ENCODE measurements at places on chromosomes 3 and 15.
A peak's percentile ranks its signal among the peaks of the same experiment; 100 is the strongest.

- DNase-seq = peak; percentile 59
These were observed 170.9 kb upstream of the THBS1 start for GRCh38 chr15:39409876-39410530.

- DNase-seq = no peak
These were observed 13.3 kb downstream of the COL7A1 start for GRCh38 chr3:48581621-48582481.

DNA sequence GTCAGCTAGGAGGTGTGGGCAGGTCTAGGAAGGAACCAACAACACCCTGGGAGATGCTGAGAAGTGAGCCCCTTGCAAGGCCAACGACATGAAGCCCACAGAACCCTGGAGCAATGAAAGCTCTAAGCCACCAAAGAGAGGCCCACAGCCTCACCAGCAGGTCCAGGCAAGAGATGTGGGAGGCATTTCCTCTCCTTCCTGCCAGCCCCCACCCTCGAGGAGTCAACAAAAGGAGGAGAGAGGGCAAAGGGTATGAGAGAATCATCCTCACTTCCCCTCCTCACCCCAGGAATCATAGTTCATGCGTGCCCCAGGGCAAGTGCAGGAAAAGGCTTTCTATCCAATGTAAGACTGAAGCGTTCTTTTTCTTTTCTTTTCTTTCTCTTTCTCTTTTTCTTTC, 195.8 kb downstream of the SHQ1 start:
- DNase-seq = no peak

DNA sequence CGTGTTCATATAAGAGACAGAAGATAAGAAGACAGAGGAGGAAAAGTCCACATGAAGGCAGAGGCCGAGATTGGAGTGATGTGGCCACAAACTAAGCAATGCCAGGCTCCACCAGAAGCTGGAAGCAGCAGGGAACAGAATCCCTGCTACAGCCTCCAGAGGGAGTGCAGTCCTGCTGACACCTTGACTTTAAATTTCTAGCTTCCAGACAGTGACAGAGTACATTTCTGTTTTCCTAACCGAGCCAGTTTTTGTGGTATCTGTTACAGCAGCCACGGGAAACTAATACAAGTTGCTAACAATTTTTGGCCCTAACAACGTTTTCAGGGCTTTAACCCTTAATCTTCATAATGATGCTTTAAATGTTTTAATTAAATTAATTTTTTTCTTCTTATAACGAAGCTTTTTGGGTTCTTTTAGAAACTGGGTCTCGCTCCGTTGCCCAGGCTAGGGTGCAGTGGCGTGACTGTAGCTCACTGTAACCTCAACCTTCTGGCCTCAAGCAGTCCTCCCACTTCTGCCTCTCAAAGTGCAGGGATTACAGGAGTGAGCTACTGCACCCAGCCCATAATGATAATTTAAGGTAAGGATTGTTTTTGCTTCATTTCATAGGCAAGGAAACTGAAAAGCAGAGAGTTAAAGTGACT, 202.3 kb upstream of the PROK2 start:
- DNase-seq = peak; percentile 52

DNA sequence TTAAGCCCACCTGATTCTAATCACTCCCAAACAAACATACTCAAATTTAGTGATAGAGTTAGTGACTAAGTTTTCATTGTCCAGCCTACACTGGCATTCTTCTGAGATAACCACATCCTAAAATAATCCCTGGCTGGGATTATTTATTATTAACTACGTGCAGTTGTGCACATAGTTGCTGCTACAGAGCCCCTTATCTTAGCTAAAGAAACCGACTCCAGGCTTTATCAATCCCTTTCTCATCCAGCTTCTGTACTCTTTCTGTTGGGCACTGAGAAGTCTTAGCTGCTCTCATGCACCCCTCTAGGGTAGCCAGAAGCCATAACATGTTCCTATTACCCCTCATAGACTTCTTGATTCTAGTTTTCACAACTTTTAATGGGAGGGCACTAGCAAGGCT, 208.7 kb downstream of the MBNL1 start:
- no peak for DNase-seq

- DNase-seq = peak; percentile 23
These were observed 116.9 kb downstream of the DCLK3 start for GRCh38 chr3:36647423-36647853.

DNA sequence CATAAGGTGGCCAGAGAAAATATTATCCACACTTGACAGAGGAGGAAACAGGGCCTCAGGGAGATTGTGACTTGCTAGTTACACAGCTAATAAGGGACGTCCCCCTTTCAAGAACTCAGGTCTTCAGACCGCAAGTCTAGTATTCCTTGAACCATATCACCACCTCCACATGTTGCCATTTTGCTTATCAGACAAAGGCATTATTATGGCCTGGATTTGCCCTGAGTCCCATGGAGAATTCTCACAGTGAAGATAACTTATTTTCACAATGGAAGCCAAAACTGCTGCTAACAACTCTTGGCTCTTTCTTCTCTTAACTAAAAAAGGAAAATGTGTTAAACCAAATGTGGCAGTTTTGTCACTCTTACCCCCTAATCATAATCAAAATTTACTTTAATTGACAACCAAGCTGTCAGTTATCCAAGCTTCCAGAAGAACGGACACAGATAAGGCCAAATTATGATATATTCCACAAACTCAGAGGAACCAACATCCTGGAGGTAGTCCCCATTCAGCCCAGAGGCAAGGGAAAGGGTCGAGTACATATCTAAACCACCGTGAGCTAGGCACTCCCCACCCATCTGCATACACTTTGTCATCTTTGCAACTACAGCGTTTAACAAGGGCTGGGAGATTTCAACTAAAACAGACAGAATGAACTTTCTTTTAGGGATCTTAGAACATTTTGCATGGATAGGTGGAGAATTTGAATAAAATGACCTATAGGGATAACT, 63.6 kb upstream of the THBS1 start:
- DNase-seq = no peak

DNA sequence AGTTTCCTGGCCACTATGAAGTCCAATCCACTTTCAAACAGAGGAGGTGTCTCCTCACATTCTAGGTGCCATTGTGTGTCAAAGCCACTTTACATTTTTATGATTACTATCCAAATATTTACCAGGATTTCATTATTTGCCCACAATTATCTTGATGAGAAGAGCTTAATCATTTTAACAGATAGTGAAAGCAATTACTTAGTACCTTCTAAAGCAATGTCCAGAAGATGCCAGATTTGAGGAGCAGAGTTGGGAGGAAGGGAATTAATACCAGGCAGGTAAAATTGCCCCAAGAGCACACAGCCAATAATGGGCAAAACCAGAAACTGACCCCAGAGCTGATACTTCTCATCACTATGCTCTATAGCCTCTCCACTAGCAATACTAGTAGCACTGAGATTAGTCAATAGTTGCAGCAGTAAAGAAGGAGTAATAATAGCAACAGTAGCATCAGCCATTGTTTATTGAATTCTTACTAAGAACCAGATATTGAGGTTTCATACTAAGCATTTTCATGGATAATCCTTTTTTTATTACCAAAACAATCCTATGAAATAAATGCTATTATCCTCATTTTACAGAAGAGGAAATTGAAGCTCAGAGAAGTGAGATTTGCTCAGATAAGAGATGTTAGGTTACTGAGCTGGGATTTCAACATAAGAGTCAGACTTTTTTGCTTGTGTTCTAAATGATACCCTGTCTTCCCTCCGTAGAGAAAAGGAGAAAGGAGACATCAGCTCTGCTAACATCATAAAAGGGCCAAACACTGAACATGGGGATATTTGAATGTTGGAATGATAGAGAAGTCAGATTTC, 509.3 kb upstream of the CFAP20DC start:
- DNase-seq = no peak

DNA sequence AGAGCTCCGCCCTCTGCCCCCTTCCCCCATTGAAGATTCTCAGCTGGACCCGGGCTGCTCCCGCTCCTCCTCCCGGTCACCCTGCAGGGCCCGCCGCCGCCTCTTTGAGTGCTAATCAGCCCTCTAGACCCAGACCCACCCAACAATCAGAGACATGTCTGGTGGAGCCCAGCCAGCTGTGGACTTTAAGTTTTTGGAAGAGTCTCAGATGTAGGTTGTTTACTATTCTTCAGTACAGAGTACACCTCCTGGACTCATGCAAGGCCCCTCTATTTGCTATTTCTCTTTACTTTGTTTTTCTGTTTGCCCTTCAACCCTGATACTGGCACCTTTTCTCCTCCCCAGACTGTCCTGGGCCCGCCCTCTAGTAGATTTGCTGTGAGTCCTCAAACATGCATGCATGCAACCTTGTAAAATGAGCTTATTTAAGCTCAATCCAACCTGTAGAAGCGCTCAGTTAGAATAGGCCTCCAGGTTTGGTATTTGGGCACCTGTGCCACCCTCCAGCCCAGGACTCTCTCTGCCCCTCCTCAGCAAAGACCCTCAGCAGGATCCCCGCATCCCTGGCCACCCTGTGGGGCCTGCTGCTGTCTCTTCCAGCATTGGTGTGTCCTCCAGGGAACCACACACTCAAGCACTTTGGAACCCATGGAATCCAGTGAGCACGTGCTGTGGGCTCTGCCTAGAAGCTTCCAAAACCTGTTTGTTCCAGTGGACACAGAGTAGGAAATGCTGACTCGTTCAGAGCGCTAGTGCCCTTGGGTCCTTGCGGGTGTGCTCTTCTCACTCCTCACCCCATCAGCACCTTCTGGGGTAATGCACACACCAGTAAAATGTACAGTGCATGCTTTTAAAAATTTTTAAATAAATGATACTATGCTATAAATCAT, 4.6 kb downstream of the PRR23E start:
- no peak for DNase-seq

DNA sequence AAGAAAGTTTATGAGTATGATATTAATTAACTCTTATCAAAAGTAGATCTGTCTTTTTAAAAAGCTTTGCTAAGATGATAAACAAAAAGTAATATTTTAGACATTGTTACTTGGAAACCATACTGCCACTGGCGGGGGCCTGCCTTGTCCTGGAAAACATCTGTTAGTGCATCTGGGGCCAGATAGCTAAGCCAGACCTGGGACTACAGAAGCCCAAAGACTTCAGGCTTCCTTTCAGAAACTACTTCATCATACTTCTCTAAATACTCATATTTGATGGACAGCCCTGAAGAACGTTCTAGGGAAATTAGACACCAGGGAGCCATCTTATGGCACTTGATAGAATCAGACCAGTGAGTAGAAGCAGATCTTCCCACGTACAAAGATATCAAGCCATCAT, 795.4 kb upstream of the SEMA6D start:
- DNase-seq = no peak

GRCh38 chr15:77657634-77658238, 25.0 kb upstream of the LINGO1 start:
- no peak for DNase-seq

DNA sequence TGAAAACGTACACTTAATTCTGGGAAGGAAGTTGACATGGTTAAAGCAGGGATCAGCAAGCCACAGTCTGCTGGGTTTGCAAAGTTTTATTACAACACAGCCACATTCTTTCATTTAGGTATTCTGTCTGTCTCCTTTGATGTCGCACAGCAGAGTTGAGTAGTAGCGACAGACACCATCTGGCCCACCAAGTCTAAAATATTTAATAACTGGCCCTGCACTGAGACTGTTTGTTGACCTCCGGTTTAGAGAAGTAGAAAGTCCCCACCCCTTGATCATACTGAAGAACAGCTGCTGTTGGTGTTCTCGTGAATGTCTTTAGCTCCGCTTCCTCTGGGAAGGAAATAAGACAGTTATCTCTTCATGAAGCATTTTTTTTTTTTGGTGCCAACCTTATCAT, 66.2 kb downstream of the MCTP2 start:
- no peak for DNase-seq

GRCh38 chr15:101496198-101496986, 6.9 kb upstream of the PCSK6 start:
- DNase-seq = no peak

GRCh38 chr3:187807086-187807862, 62.0 kb upstream of the BCL6 start:
- DNase-seq = peak; percentile 92
